Right ventricle myocardium inferior (tissue), 1 donor: ENCODE measurements at places on chromosomes 3 and 15. TPM values are rescaled to one million over a fixed set of nuclear protein-coding genes. Genes with fewer than 3 reads are reported as not detected.

The ATP8B4 gene
- total RNA-seq, result 6.1 TPM

The ZMYND10 gene
- total RNA-seq, result not detected

The TMC3 gene
- not detected for total RNA-seq

The ASB14 gene
- total RNA-seq, result 9.0 TPM

The GOLGA8T gene
- 0.65 TPM for total RNA-seq

The CCR1 gene
- total RNA-seq, result 3.8 TPM

The LEO1 gene
- total RNA-seq, result 8.5 TPM

The C3orf49 gene
- total RNA-seq, result not detected

The NAA50 gene
- 80.8 TPM for total RNA-seq

The P3H2 gene
- 1.3 TPM for total RNA-seq

The P2RY14 gene
- 3.9 TPM for total RNA-seq

The ZNF860 gene
- 0.27 TPM for total RNA-seq

The SLC2A2 gene
- total RNA-seq, result not detected

The PXK gene
- total RNA-seq, result 13.3 TPM

The GATA2 gene
- total RNA-seq, result 9.1 TPM

The RAP2B gene
- total RNA-seq, result 3.3 TPM

The CYP1A2 gene
- total RNA-seq, result not detected
